ENCODE measurements at places on chromosomes 11 and 22. TPM values are rescaled to one million over a fixed set of nuclear protein-coding genes. Genes with fewer than 3 reads are reported as not detected.

The F2 gene
- total RNA-seq: not detected

The NPAS4 gene
- total RNA-seq: not detected

The OR51B4 gene
- total RNA-seq: not detected

GRCh38 chr11:69204941-69205742, 49.4 kb downstream of the SMIM38 start:
- no peaks in the 10 kb centered on the region for H3K36me3 ChIP-seq
- H3K4me3 ChIP-seq: no peak overlapping the region
- H3K27ac ChIP-seq: no peak overlapping the region
- H3K4me1 ChIP-seq: no peaks in the 10 kb centered on the region
- H3K27me3 ChIP-seq: no peaks in the 10 kb centered on the region

The PHOX2A gene
- total RNA-seq: not detected

- H3K4me1 ChIP-seq: peaks cover 8% of the 10 kb centered on the region
- H3K27ac ChIP-seq: no peak overlapping the region
- H3K4me3 ChIP-seq: no peak overlapping the region
- no peaks in the 10 kb centered on the region for H3K36me3 ChIP-seq
These were observed 2.7 kb upstream of the GAB2 start for GRCh38 chr11:78420255-78420764.

The VWCE gene
- 0.16 TPM for total RNA-seq

- no peaks in the 10 kb centered on the region for H3K27me3 ChIP-seq
- H3K4me1 ChIP-seq: no peaks in the 10 kb centered on the region
- no peak overlapping the region for H3K4me3 ChIP-seq
- H3K27ac ChIP-seq: no peak overlapping the region
- no peaks in the 10 kb centered on the region for H3K36me3 ChIP-seq
- no peak for DNase-seq
These were observed 19.3 kb downstream of the OR52A5 start for GRCh38 chr11:5118893-5119292.

GRCh38 chr11:25981998-25982397, 349.9 kb upstream of the ANO3 start:
- no peak for DNase-seq
- H3K4me1 ChIP-seq: no peaks in the 10 kb centered on the region
- H3K36me3 ChIP-seq: no peaks in the 10 kb centered on the region

GRCh38 chr11:86811637-86812321, 11.4 kb downstream of the PRSS23 start:
- H3K27me3 ChIP-seq: no peaks in the 10 kb centered on the region
- peak overlapping the region; percentile 8 for H3K27ac ChIP-seq
- no peaks in the 10 kb centered on the region for H3K4me1 ChIP-seq
- no peak overlapping the region for H3K4me3 ChIP-seq

The SLC25A1 gene
- 42.7 TPM for total RNA-seq

DNA sequence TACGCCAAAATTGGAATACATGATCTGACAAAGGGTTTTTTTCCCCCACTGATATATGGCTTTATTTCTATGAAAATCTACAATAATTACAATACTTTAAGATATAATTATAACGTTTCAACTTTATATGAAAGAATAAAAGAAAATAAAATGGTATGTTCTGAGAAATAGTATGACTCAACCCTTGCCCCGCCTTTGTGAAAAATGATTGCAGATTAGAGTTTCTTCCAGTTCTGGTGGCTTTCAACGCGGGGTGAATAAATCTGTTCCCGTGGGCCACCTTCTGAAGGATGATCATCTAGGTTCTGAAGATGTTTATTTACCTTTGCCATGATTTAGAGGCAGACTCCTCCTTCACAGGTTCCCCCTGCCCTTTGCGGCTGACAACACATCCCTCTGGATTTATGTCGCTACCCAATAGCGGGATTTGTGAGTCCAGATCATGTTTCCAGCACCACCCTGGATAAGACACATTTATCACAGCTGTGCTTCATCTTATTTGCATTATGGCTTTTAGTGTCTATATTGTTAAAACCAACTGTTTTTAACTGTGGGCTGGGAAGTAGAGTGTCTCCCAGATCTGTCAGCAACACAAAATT, 607.0 kb upstream of the KIRREL3 start:
- no peak for DNase-seq
- H3K36me3 ChIP-seq: no peaks in the 10 kb centered on the region
- no peak overlapping the region for H3K4me3 ChIP-seq
- no peak overlapping the region for H3K27ac ChIP-seq

GRCh38 chr22:32082331-32082730, 39.3 kb downstream of the SLC5A1 start:
- no peak for DNase-seq
- no peaks in the 10 kb centered on the region for H3K27me3 ChIP-seq
- H3K27ac ChIP-seq: no peak overlapping the region
- no peaks in the 10 kb centered on the region for H3K4me1 ChIP-seq
- H3K4me3 ChIP-seq: no peak overlapping the region

DNA sequence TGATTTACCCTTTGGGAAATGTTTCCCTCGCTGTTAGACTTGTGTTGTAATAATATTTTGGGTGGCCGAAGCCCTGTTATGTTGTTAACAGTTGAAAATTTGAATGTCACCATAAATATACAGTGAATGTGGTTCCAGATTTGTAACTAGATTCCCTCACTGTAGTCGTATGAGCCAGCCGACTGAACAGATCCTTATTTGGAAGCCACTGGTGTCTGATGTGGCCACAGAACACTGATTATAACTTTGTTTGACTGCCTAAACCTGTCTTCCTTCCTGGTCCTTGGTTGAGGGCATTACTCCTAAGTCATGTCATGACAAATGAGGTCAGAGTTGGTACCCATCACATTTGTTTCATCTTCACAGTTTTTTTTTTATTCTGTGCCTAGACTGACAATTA, 45.4 kb downstream of the YAP1 start:
- no peaks in the 10 kb centered on the region for H3K27me3 ChIP-seq
- no peak overlapping the region for H3K4me3 ChIP-seq

DNA sequence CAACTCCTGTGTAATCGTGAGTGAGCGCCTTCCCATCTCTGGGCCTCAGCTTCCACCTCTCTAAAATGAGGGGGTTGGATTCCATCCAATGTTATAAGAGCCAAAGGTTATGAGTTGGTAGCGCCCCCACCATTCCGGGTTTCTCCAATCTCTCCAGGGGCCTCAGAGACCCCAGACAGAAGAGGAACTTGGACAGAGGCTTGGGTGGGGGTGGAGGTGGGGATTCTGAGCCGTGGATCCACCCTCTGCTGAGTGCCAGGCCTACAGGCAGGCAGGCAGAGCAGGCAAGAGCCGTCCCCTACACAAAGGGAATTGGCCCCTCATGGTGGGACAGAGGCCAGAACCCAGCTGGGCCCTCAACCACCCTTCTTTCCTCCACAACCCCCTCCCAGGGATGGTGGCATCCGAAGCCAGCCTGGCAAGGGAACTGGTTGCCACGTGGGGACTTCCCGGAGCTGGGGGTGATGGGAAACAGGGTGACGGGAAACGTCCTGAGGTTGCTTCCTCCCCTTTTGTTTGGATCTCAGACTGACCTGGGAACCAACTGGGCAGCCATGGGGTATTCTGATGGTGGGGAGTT, 31.8 kb downstream of the TXN2 start:
- H3K36me3 ChIP-seq: no peaks in the 10 kb centered on the region
- H3K4me3 ChIP-seq: no peak overlapping the region
- no peak for DNase-seq
- H3K27me3 ChIP-seq: no peaks in the 10 kb centered on the region
- H3K27ac ChIP-seq: peak overlapping the region; percentile 35

The TBX10 gene
- 0.24 TPM for total RNA-seq

The YAP1 gene
- total RNA-seq: 17.7 TPM

GRCh38 chr11:69115586-69116560, 39.9 kb upstream of the SMIM38 start:
- peaks cover 10% of the 10 kb centered on the region for H3K4me1 ChIP-seq
- H3K4me3 ChIP-seq: no peak overlapping the region
- H3K36me3 ChIP-seq: no peaks in the 10 kb centered on the region

GRCh38 chr11:94272738-94273313, 31.6 kb upstream of the IZUMO1R start:
- H3K36me3 ChIP-seq: no peaks in the 10 kb centered on the region
- DNase-seq: no peak
- no peak overlapping the region for H3K4me3 ChIP-seq
- no peaks in the 10 kb centered on the region for H3K4me1 ChIP-seq

- H3K4me1 ChIP-seq: no peaks in the 10 kb centered on the region
- no peak for DNase-seq
- no peak overlapping the region for H3K27ac ChIP-seq
These were observed 43.3 kb upstream of the POGLUT3 start for GRCh38 chr11:108541531-108541930.

GRCh38 chr11:120385655-120386054, 49.4 kb downstream of the ARHGEF12 start:
- H3K27ac ChIP-seq: no peak overlapping the region
- H3K4me1 ChIP-seq: no peaks in the 10 kb centered on the region
- H3K27me3 ChIP-seq: no peaks in the 10 kb centered on the region
- no peak for DNase-seq

GRCh38 chr22:49726022-49726681, 101.5 kb downstream of the BRD1 start:
- no peak for DNase-seq
- H3K4me1 ChIP-seq: no peaks in the 10 kb centered on the region
- no peak overlapping the region for H3K27ac ChIP-seq
- H3K4me3 ChIP-seq: no peak overlapping the region

- H3K27me3 ChIP-seq: no peaks in the 10 kb centered on the region
- no peak for DNase-seq
- no peak overlapping the region for H3K27ac ChIP-seq
These were observed 74.7 kb downstream of the KCNQ1 start for GRCh38 chr11:2519517-2519861.
